ENCODE measurements at places on chromosomes 5 and 9.

DNA sequence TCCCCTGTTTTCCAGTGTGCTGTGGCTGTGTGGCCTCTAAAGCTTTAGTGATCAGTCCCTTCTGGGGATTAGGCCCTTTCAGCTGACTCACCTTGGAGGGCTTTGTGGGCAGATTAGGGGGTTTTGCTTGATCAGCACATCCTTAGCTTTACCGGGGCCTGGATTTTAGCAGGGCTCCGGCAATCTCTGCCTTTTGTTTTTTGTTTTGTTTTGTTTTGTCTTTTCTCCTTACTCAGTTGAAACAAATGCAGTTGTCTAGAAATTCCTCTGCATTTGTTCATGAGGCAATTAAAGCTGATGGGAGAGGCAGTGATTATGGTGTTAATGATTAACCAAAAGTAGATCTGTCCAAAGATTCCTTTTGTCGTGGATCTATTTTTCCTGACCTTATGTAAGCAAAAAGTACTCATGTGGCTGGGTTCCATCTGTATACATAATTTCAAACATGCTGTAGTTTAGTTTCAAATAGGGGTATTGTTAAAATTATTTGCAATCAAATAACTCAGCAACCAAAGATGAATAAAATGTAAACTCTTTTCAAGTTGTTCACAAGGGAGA lies 5.2 kb upstream of the TDRD7 start:
- H3K36me3 ChIP-seq, result peaks cover 6% of the 10 kb centered on the region
- peaks cover 19% of the 10 kb centered on the region for H3K27me3 ChIP-seq
- no peak overlapping the region for H3K27ac ChIP-seq
- no peaks in the 10 kb centered on the region for H3K4me1 ChIP-seq
- H3K4me3 ChIP-seq, result no peak overlapping the region

GRCh38 chr9:121648172-121648571 lies 3.3 kb upstream of the DAB2IP start:
- DNase-seq, result no peak
- no peaks in the 10 kb centered on the region for H3K36me3 ChIP-seq
- H3K4me3 ChIP-seq, result no peak overlapping the region
- H3K4me1 ChIP-seq, result peaks cover 22% of the 10 kb centered on the region
- peaks cover 38% of the 10 kb centered on the region for H3K27me3 ChIP-seq

GRCh38 chr5:61734966-61735365 lies 402.9 kb downstream of the ZSWIM6 start:
- peaks cover 32% of the 10 kb centered on the region for H3K4me1 ChIP-seq
- H3K27ac ChIP-seq, result no peak overlapping the region
- H3K36me3 ChIP-seq, result no peaks in the 10 kb centered on the region
- DNase-seq, result no peak
- peaks cover 5% of the 10 kb centered on the region for H3K27me3 ChIP-seq

GRCh38 chr5:139701056-139701741 lies 53.0 kb downstream of the CXXC5 start:
- H3K4me1 ChIP-seq, result peaks cover 25% of the 10 kb centered on the region
- no peak overlapping the region for H3K27ac ChIP-seq
- H3K36me3 ChIP-seq, result no peaks in the 10 kb centered on the region
- peaks cover 7% of the 10 kb centered on the region for H3K27me3 ChIP-seq

- H3K4me1 ChIP-seq, result no peaks in the 10 kb centered on the region
- no peak overlapping the region for H3K27ac ChIP-seq
- H3K36me3 ChIP-seq, result no peaks in the 10 kb centered on the region
- H3K4me3 ChIP-seq, result no peak overlapping the region
Measured at GRCh38 chr5:104018299-104018698, 455.7 kb upstream of the NUDT12 start.

DNA sequence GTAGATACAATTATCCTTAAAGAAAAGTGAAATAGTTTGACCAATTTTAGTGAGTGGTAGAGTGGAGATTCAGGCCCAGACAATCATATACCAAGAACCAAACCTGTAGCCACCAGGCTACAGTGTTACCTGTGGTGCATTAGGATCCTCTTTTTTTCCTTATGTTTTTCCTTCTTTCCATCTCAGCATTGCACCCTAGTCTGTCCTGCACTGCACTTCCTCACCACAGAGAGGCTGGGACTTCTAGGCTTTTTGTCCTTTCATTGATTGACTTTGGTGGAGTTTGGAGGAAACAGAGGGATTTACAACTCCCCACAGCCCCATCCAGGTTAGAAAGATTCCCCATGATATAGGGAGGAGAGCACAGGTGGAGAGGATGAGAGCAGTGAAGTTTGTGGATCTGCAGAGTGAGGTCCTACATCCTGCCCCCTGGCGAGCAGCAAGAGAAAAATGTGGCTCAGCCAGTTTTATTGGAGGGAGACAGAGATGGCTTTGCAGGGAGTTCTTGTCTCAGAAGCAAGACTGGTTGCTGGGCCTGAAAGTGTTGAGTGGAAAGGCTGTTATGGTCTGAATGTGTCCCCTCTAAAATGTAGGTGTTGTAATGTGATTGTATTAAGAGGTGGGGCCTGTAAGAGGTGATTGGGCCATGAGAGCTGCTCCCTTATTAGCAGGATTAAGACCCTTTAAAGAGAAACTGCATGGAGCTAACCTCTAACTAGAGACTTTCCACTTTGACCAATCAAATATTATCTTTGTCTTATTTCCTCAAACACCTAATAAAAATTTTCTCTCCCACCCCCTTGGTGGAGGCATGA lies 36.2 kb downstream of the KIF4B start:
- DNase-seq, result no peak
- H3K27ac ChIP-seq, result no peak overlapping the region
- no peaks in the 10 kb centered on the region for H3K36me3 ChIP-seq
- peaks cover 5% of the 10 kb centered on the region for H3K27me3 ChIP-seq
- no peaks in the 10 kb centered on the region for H3K4me1 ChIP-seq

- no peak overlapping the region for H3K27ac ChIP-seq
- H3K27me3 ChIP-seq, result no peaks in the 10 kb centered on the region
- H3K4me1 ChIP-seq, result peaks cover 30% of the 10 kb centered on the region
- no peak overlapping the region for H3K4me3 ChIP-seq
- H3K36me3 ChIP-seq, result peaks cover 4% of the 10 kb centered on the region
Measured at GRCh38 chr5:88875341-88876234, 7.4 kb downstream of the MEF2C start.

- no peaks in the 10 kb centered on the region for H3K4me1 ChIP-seq
- H3K4me3 ChIP-seq, result no peak overlapping the region
- H3K27ac ChIP-seq, result no peak overlapping the region
- no peak for DNase-seq
Measured at GRCh38 chr5:91976451-91976850, 593.3 kb upstream of the ARRDC3 start.

DNA sequence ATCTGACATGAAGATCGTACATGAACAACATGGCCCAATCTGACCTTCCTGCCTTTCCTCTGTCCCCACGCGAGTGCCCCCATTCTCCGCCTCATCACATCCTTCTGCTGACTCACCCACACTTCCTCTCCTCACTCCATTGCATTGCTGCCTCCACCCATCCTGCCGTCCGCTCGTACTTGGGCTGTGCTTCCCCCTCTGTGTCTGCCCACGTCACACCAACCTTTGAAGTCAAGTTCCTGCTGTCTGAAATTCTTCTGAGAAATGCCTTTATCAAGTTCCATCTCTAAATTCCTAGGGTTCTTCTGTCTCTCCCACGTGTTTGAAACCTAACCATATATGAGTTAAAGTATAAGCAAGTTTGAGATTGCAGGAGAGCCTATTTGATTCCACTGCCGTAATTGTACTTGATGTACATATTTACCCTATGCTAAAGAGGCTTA lies 18.0 kb upstream of the STARD4 start:
- peak overlapping the region; percentile 87 for H3K27ac ChIP-seq
- H3K36me3 ChIP-seq, result peaks cover 5% of the 10 kb centered on the region
- H3K27me3 ChIP-seq, result no peaks in the 10 kb centered on the region

DNA sequence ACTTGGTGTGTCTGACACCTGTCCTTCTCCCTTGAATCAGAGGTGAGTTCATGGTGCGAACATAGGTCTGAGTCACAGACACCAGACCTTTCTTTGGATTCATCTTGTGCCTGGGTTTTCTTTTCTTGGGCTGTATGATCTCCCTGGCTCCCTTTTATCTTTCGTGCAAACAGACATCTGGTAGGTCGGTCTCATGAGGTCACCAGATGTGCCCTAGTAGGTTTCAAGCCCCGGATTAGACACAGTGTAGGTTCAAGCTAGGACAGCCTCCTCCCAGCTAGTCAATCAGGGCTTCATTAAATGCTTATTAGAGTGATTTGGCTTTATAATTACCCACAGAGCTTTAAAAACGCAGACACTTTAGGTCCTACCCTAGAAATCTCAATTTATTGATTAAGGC lies 106.0 kb upstream of the MYO10 start:
- H3K27ac ChIP-seq, result no peak overlapping the region
- peaks cover 31% of the 10 kb centered on the region for H3K4me1 ChIP-seq
- H3K36me3 ChIP-seq, result no peaks in the 10 kb centered on the region
- DNase-seq, result no peak
- no peak overlapping the region for H3K4me3 ChIP-seq
- H3K27me3 ChIP-seq, result no peaks in the 10 kb centered on the region

- no peaks in the 10 kb centered on the region for H3K36me3 ChIP-seq
- no peak overlapping the region for H3K4me3 ChIP-seq
- H3K4me1 ChIP-seq, result peaks cover 6% of the 10 kb centered on the region
- H3K27ac ChIP-seq, result no peak overlapping the region
- no peak for DNase-seq
- H3K27me3 ChIP-seq, result peaks cover 10% of the 10 kb centered on the region
Measured at GRCh38 chr5:136235321-136235720, 42.4 kb upstream of the SMIM32 start.

DNA sequence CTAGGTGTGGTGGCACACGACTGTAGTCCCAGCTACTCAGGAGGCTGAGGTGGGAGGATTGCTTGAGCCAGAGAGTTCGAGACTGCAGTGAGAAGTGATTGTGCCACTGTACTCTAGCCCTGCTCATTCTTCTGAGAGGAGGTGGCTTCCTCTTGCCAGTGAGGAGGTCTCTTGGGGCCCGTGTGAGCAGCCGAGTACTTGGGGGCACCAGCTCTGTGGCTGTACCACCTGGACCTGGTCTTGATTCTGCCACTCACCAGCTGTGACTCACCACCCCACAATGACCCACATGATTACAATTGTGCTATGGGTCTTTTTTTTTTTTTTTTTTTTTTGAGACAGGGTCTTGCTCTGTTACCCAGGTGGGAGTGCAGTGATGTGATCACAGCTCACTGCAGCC lies 18.0 kb upstream of the CRB2 start:
- peaks cover 7% of the 10 kb centered on the region for H3K27me3 ChIP-seq
- H3K27ac ChIP-seq, result no peak overlapping the region
- no peak for DNase-seq

GRCh38 chr9:104915049-104915448 lies 12.9 kb downstream of the ABCA1 start:
- H3K36me3 ChIP-seq, result no peaks in the 10 kb centered on the region
- DNase-seq, result no peak
- H3K27ac ChIP-seq, result no peak overlapping the region
- H3K4me3 ChIP-seq, result no peak overlapping the region

GRCh38 chr5:174503086-174503460 lies 221.3 kb upstream of the MSX2 start:
- no peak overlapping the region for H3K4me3 ChIP-seq
- H3K27me3 ChIP-seq, result peaks cover 2% of the 10 kb centered on the region
- DNase-seq, result no peak
- peaks cover 7% of the 10 kb centered on the region for H3K36me3 ChIP-seq

GRCh38 chr5:53397845-53398244 lies 82.6 kb upstream of the FST start:
- H3K27me3 ChIP-seq, result no peaks in the 10 kb centered on the region
- peak overlapping the region; percentile 6 for H3K4me3 ChIP-seq
- H3K4me1 ChIP-seq, result peaks cover 57% of the 10 kb centered on the region
- H3K27ac ChIP-seq, result peak overlapping the region; percentile 74
- DNase-seq, result peak; percentile 84
- peaks cover 11% of the 10 kb centered on the region for H3K36me3 ChIP-seq

GRCh38 chr5:133952729-133953567 lies 15.5 kb downstream of the C5orf15 start:
- H3K27ac ChIP-seq, result peak overlapping the region; percentile 89
- peak overlapping the region; percentile 47 for H3K4me3 ChIP-seq
- H3K27me3 ChIP-seq, result no peaks in the 10 kb centered on the region
- peaks cover 7% of the 10 kb centered on the region for H3K36me3 ChIP-seq

DNA sequence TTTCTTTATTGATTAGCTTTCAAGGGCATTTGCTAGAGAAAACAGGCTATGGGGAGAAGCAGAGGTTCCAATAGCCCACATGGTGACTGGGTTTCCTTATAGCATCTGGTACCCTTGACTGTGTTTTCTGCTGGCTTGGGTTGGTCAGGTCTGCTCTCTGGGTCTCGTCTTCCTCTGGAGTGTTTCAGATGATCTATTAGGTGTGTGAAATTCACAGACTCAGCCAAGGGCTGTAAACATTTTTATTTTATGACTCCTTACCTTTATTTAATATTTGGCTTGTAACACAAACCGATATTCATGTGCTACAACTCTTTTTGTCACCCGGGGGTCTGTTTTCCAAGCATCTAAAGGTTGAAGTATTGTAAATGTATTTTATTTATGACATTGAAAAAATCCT lies 338.9 kb downstream of the GADD45G start:
- H3K4me1 ChIP-seq, result no peaks in the 10 kb centered on the region
- no peaks in the 10 kb centered on the region for H3K36me3 ChIP-seq
- no peak for DNase-seq

GRCh38 chr5:139543423-139543991 lies 17.6 kb upstream of the UBE2D2 start:
- H3K27me3 ChIP-seq, result peaks cover 1% of the 10 kb centered on the region
- no peak overlapping the region for H3K4me3 ChIP-seq
- H3K4me1 ChIP-seq, result no peaks in the 10 kb centered on the region
- no peak overlapping the region for H3K27ac ChIP-seq

DNA sequence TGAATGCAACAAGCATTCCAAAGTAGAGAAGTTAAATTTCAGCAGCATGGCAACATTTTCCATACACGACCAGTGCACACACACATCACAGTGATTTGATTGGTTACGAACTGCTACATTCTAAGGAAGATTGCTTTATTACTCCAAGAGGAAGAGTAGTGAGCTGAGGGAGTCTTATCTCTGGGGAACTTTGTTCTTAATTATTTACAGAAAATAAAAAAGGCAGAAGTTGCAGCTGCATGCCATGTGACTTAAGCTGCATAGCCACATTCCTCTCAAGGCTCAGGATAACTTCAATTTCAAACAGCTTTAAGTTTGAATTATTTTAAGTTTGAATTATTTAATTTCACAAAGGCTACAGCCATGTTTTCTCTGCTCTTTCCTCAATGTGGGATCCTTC lies 71.6 kb upstream of the HSPB3 start:
- H3K4me1 ChIP-seq, result peaks cover 19% of the 10 kb centered on the region
- no peak overlapping the region for H3K27ac ChIP-seq
- DNase-seq, result no peak
- H3K27me3 ChIP-seq, result peaks cover under 1% of the 10 kb centered on the region

DNA sequence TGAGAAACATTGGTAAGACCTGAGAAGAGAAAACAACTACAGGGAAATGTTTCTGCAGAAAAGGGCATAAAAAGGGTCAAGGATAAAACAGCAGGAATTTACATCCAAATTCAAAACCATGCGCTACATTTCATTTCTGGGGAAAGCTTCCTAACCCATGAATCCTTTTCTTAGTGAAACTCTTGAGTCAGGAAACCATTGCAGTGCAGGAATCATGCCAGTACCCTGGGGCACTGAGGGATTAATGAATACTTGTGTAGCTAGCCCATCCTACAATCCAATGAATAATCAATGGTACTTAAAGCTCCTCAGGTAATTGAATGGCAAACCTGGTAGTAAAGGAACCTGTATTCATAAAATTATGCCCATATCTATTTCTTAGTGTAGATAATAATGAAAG lies 580.5 kb downstream of the TLE1 start:
- H3K36me3 ChIP-seq, result no peaks in the 10 kb centered on the region
- no peak overlapping the region for H3K27ac ChIP-seq
- no peaks in the 10 kb centered on the region for H3K27me3 ChIP-seq
- no peaks in the 10 kb centered on the region for H3K4me1 ChIP-seq

GRCh38 chr9:129021091-129021490 lies 7.0 kb downstream of the SH3GLB2 start:
- no peaks in the 10 kb centered on the region for H3K36me3 ChIP-seq
- no peak overlapping the region for H3K4me3 ChIP-seq
- peaks cover 2% of the 10 kb centered on the region for H3K27me3 ChIP-seq
- DNase-seq, result no peak
- H3K4me1 ChIP-seq, result peaks cover 28% of the 10 kb centered on the region

Measured in HFFc6 (cell line).